ENCODE measurements at places on chromosomes 4 and X.
A peak's percentile ranks its signal among the peaks of the same experiment; 100 is the strongest.

DNA sequence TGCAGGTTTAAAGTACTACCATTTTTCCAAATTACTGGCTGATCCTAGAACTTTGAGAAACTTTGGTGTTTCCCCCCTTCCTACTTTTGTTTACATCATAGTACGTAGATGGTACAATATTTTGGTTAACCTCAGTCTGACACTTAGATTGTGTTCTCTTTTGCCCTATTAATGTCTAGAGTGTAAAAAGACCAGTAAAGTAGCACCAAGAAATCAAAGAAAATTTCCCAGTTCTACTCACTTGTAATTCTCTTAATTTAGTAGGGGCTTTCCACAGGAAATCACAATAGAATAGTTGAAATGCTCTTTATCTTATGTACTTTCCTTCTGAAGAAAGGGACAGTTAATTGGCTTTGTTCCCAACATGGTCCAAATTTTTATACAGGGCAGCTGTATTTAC is 51.6 kb downstream of the NFKB1 start:
- no peak for DNase-seq

DNA sequence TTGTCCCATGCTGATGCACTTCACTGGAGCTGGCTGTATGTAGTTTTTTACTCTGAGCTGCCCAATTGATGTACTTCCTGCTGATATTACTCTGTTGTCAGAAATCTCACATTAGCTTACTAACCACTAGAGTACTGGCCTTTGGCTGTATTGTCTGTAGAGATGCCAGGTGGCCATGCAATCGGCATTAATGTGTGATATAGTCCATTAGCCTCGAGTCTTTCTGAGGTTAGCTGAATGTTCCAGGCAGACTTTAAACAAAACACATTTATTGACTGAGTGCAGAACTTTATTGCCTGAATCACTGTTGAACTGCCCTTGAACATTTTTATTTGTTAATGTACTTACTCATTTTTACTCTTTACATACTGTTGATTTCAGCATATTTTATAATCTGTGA is 335.2 kb downstream of the PCDH10 start:
- no peak for DNase-seq

- no peak for DNase-seq
Measured at GRCh38 chr4:1752284-1753041, 31.1 kb downstream of the TACC3 start.

GRCh38 chrX:107562482-107562881 is 65.8 kb upstream of the PRPS1 start:
- DNase-seq: no peak

DNA sequence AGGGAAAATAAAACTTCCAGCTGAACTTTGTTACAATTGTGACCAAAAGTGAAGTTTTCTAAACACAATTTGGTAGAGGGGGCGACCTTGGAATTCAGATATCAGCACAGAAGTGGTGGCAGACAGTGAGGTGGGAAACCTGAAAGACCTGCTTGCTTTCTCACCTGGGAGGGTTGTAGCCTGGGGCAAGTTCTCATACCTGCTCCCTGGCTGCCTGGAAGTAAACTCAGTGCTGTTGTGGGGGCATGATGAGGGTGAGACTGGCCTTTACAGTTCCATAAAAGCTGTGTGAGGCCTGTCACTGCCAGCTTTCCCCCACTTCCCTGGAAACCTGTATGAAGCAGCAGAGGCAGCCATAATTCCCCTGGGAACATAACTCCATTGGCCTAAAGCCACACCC is 1180.2 kb downstream of the FAM133A start:
- no peak for DNase-seq

DNA sequence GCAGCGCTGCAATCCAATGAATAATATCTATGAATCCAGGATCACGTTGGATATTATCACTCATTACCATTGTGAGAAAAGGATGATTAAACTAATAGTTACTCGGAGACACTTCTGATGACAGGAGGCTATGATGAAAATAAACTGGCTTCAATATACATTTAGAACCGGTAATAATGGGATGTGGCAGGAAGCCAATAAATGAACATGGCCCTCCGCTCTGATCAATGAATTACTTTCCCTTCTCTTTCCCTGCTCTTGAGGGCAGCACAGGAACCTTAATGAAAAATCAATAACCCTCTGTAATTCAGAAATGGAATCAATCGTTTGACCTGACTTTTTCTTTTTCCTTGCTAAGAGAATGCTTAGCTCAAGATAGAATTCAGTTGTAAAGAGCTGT is 103.9 kb upstream of the PAQR3 start:
- DNase-seq: no peak

- DNase-seq: no peak
Measured at GRCh38 chrX:99901091-99901490, 509.0 kb downstream of the PCDH19 start.

GRCh38 chr4:185896817-185897488 is 85.0 kb upstream of the SORBS2 start:
- DNase-seq: no peak

DNA sequence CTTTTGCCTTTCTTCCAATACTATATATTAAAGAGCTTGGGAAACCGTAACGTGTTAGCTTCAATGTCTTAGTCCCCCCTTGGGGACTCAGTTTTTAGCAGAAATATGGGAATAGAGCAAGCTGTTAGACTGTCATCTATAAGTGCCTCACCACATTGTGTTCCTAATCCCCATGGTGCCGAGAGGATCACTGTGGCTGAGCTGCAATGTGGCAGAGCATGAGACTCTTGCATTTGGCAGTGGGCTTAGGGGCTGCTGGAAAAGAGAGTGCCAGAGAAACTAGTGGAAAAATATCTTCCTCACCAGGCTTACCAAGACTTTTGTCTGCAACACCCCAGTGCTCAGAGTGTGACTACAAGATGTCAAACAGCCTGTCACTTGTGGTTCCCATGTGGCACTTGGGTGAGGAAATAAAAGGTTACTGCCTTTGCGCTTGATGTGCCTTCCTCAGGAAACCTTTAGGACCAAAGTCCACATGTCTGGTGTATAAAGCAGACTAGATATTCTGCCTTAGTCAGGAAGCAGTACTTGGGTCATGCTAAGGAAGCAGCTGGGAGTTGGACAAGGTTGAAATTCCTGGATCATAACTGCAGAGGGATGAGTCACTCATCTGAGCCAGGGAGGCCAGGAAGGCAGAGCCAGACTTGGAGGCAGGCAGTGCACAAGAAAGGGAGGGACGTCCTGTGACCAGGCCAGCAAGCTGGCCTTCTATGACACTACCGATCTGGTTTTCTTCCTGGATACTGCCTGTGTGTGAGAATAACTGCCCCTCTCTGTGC is 9.7 kb upstream of the MAGEA4 start:
- DNase-seq: no peak

DNA sequence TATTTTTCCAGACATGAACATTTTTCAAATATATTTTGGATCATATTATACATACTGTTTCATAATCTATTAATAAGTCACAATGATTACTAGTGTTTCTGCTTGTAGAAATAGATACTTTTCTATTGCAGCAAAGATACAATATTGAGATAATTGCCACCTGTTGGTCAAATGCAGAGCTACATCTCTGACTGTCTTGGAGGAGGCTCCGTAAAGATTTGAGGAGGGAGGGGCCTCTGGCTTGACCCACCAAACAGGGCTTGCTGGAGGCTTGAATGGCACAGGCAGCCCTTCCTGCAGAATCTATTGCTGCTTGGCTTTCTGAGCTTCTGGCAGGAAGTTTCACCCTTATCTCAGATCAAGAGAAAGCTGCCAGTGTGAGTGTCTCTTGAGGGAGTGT is 99.3 kb upstream of the ARMCX2 start:
- DNase-seq: peak; percentile 6

GRCh38 chrX:154308108-154308946 is 12.7 kb downstream of the TKTL1 start:
- peak; percentile 11 for DNase-seq

DNA sequence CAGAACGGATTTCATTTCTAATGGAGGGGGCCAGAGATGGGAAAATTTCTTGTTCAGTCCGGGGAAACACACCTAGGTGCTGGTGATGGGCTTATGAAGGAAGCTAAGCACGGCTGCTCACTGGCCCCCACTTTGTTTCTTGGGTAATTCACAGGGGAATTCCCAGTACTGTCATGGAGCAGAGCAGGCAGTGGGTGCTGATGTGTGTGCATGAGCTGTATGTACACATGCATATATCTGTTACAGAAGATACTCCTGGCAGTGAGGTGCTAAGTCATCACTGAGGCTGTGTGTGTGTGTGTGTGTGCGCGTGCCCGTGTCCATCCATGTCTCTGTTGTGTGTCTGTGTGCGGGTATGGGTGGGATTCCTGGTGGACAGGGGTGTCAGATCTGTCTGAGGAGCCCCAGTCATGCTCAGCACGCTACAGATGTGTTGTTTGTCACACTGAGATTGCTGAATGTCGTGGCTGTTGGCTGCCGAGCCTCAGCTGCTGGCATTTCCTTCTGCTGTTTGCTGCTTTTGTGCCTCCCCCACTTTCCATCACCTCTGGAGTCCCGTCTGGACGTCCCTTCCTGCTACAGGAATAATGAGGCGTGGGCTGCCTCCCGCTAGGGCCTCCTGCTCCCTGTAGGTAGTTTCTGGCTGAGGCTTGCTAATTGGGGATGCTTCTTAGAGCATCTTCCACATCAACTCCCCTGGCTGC is 53.3 kb downstream of the JADE1 start:
- no peak for DNase-seq

GRCh38 chr4:124433044-124433443 is 279.5 kb downstream of the ANKRD50 start:
- DNase-seq: no peak

DNA sequence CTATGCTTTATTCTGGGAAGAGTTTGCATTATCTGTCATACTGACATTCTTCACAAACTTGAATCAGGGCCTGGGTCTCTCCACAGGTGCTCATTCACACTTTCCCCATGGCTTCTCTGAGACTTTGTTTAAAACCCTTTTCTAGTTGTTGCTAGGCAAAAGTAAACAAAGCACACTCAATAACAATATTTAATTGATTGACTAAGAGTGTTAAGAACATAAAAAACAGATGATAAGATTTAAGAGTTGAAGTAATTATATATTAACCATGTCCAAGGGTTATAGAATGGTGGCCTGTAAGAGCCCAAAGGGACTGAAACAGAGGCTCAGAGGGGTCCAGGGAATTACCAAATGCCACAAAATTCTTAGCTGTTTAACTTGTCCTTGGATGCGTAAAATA is 7.1 kb downstream of the MAOA start:
- no peak for DNase-seq

DNA sequence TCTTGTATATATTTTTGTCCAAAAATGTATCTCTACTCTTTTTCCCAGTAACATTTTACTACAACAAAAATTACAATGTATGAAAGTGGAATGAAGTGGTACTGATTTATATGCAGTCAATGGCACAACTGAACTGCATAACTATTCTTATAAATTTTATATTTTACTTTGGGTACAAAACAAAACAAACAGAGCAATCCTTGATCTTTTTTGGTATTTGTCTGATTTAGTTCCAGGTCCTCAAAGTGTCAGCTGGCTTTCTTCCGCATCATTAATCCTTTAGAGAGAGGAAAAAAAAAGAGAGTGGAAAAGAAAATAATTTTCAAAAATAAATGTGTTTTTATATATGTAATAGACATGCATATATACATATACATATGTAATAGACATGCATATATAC is 252.4 kb upstream of the SLIT2 start:
- no peak for DNase-seq

GRCh38 chrX:74015379-74016019 is 288.5 kb upstream of the ZCCHC13 start:
- DNase-seq: peak; percentile 78

GRCh38 chr4:153799694-153800074 is 10.8 kb upstream of the SFRP2 start:
- DNase-seq: no peak

GRCh38 chr4:7361280-7361895 is 73.3 kb downstream of the PSAPL1 start:
- no peak for DNase-seq

- no peak for DNase-seq
Measured at GRCh38 chr4:25743971-25744370, 88.3 kb downstream of the SLC34A2 start.

DNA sequence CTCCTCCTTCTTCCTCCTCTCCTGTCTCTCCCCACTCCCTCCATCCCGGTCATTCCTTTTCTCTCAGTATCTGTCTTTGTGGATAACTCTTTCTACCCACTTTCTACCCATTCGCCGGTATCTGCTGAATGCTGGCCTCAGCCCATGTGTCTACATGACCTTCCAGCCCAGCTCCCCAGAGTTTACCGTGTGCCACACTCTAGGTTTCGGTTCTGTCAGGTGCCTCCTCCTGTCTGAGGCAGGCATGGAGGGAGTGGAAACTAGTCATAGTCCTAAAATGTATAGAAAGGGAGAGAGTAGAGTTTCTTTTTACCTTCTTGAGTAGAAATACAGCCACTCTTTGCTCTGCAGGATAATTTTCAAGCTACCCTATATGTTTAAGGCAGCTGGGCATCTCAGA is 33.5 kb upstream of the SCRG1 start:
- no peak for DNase-seq

DNA sequence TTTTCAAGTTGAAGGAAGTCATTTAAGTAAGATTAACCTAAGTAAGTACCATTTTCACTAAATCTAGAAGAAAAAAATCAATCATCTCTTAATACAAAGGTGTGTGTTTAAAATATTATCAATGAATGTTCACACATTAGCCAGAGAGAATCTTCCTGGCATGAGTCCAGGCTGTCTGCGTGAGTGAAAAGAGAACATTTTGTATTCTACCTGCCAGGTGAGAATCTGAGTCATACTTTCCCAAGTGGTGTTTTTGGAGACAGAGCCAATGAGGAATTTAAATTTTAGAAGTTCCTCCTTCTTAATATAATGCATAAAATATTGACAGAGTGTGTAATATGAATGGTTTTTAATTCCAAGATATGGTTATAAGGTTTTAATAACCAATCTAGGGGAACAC is 371.8 kb upstream of the NR3C2 start:
- no peak for DNase-seq

DNA sequence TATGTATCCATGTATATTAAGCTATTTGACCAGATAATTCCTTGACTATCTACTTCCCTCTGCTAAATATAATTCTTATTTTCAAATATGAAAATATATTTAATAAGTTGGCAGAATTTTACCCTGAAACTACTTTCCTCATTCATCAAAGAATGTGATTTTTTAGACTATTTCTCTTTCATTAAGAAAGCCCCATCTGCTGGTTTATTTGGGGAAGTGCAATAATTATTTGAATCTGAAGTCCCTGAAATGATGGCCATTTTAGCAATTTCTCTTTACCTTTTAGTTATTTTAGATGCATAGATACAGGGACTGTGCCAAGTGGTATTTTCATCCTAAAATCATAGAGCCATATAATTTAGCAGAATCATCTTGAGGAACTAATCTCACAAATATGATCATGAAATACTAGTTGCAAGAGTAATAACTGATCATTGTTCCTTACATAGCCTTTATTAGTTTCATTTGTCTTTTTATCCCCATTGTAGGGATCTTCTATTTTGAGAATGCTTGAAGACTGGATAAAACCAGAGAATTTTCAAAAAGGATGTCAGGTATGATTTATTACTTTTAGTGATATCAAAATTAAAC is 39.0 kb downstream of the ENPEP start:
- DNase-seq: no peak

DNA sequence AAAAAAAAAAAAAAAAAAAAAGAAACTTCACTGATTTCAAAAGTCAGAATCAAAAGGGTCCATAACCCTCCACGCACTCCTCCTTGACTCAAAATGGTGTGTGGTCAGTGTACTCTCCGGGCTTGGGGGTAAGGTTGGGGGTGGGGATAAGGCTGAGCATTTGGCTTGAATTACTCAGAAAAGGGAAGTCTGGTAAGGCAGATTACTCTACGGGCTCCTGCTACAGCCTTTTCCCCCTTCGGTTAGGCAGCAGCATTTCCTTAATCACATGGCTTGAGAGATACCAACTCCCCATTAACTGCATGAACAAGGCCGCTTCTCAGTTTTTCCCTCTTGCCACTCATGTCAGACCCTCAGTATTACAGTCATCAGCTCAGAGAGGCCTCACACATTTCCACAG is 135.4 kb upstream of the DUSP21 start:
- DNase-seq: no peak

All from NCI-H1436 (cell line).